ENCODE measurements at places on chromosomes 1 and 21. TPM values are rescaled to one million over a fixed set of nuclear protein-coding genes. Genes with fewer than 3 reads are reported as not detected.

S100A2 gene
- not detected for total RNA-seq

HSD3B2 gene
- not detected for total RNA-seq

KLHL21 gene
- 21.2 TPM for total RNA-seq

GPATCH3 gene
- total RNA-seq: 17.4 TPM

SFPQ gene
- 267 TPM for total RNA-seq

GPR25 gene
- total RNA-seq: not detected

TMEM53 gene
- 9.5 TPM for total RNA-seq

RBP7 gene
- total RNA-seq: 128 TPM

ADAMTS4 gene
- 16.8 TPM for total RNA-seq

DUSP10 gene
- 10.1 TPM for total RNA-seq

NBPF4 gene
- total RNA-seq: not detected

MPZ gene
- total RNA-seq: 7.8 TPM

TINAGL1 gene
- 373 TPM for total RNA-seq

KIAA0040 gene
- total RNA-seq: 38.1 TPM

NOC2L gene
- 22.3 TPM for total RNA-seq

ANGPTL3 gene
- total RNA-seq: not detected

STUM gene
- 4.1 TPM for total RNA-seq

PLEKHM2 gene
- 58.6 TPM for total RNA-seq

AMY1C gene
- total RNA-seq: not detected

MTARC2 gene
- total RNA-seq: 20.2 TPM

ZNF670 gene
- 3.5 TPM for total RNA-seq

S100A14 gene
- not detected for total RNA-seq

NUAK2 gene
- 1.3 TPM for total RNA-seq

CELA2A gene
- not detected for total RNA-seq

OR4F16 gene
- not detected for total RNA-seq

THEM5 gene
- total RNA-seq: not detected

CHRNB2 gene
- total RNA-seq: not detected

ZNF695 gene
- total RNA-seq: not detected

PIGR gene
- 0.85 TPM for total RNA-seq

CORT gene
- total RNA-seq: not detected

KRTAP6-2 gene
- not detected for total RNA-seq

CNIH3 gene
- 2.0 TPM for total RNA-seq

BTBD19 gene
- 3.9 TPM for total RNA-seq

RERE gene
- 67.0 TPM for total RNA-seq

MFSD2A gene
- total RNA-seq: 3.9 TPM

MANEAL gene
- 1.9 TPM for total RNA-seq

RASAL2 gene
- 25.3 TPM for total RNA-seq

LCE2A gene
- not detected for total RNA-seq

NPHS2 gene
- not detected for total RNA-seq
